Fibroblast of mammary gland (primary cell): ENCODE measurements at places on chromosomes 5 and 9.
A peak's percentile ranks its signal among the peaks of the same experiment; 100 is the strongest.

GRCh38 chr5:149731617-149732323, 1.7 kb downstream of the PPARGC1B start:
- peak; percentile 82 for DNase-seq

DNA sequence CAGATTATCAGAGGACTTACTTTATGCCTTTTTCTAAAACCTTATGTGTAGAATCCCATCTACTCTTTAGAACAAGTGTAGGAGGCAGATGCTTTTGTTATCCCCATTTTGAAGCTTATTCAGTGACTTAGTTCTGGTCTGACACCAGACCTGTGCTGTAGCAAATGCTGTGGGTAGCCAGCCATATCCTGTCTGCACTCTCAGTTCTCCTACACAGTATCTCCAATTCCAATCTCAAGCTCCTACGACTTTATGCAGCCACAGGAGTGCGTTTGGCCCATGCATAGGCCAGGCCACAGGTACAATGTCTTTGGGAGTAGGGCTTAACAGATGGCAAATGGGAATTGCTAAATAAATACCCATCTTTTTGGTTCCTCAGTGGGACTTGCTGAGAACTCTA, 292.6 kb downstream of the MCTP1 start:
- DNase-seq = no peak

- DNase-seq = no peak
These were observed 1.6 kb downstream of the C1QTNF3 start for GRCh38 chr5:34041247-34041972.

GRCh38 chr5:135004376-135004775, 29.7 kb downstream of the PITX1 start:
- no peak for DNase-seq

- DNase-seq = no peak
These were observed 24.0 kb upstream of the C5orf63 start for GRCh38 chr5:127097278-127097677.

GRCh38 chr9:129885018-129885669, 49.9 kb downstream of the USP20 start:
- no peak for DNase-seq

DNA sequence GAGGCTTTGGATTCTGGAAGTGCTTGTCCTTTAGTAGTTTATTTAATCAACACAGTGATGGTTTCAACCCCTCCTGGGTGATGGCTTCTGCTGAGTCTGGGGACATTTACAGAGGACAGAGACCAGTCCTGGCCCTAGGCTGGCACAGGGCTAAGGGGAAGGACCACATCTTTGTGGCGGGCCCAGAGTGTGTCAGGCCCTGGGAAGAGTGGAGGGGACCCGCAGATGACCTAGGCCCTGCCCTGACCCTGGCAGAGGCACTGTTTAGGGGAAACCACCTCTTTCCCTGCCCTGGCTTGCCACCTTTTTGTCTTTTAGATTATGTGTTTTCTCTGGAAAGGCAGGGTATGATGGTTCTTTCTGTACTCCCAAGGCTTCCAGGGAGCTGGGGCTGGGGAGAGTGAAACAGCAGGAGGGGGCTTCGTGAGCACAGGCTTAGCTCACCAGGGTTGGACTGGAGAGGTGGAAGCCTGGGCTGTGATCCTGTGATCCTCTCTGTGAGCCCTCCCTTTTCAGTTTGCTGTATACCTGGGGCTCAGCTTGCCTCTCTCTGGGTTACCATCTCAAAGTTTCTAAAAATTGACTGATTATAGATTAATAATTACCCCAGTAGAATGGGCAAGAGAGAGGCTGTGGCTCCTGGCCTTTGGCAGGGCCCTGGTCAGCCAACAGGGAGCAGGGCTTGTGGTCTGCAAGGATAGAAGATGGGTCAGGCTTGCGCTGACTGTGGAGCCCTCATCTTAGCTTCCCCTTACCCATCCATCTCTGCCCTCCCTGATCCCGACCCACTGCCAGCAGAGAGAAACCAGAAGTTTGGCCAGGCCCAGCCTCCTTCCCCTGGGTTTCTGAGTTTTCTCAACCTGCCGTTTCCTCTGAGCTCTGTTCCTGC, 1.7 kb upstream of the SYNPO start:
- no peak for DNase-seq

DNA sequence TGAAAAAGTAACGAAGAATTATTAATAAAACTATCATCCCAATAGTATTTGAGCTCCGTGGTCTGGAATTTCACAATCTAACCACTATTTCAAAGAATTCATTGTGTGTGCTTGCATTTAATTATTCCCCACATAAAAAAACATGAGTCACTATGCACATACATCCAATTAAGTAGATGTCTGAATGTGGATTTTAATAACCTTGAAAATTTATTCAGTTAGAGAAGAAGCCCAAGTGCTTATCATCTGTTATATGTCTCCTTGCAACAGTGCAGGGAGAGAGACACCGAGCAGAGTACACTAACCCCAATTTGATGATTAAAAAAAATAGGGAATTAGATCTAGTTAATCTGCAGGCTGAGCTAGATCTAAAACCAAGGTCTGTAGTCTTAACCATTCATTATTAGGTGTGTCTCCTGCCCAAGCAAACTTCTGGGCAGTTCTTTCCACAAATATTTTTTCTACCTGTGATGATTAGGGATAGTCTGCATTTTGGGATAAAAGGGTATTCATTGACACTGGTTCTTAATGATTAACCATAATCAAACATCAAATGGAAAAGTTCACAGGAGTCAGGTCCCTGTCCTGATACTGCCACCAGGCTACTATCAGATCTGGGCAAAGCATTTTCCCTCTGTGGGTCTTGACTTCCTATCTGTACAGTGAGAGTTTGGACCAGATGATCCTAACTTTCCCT, 164.2 kb downstream of the GRIA1 start:
- DNase-seq = peak; percentile 66
